ENCODE measurements at places on chromosomes 6 and 20.

GRCh38 chr20:57826666-57827287 is 117.0 kb upstream of the PMEPA1 start:
- no peak for DNase-seq

DNA sequence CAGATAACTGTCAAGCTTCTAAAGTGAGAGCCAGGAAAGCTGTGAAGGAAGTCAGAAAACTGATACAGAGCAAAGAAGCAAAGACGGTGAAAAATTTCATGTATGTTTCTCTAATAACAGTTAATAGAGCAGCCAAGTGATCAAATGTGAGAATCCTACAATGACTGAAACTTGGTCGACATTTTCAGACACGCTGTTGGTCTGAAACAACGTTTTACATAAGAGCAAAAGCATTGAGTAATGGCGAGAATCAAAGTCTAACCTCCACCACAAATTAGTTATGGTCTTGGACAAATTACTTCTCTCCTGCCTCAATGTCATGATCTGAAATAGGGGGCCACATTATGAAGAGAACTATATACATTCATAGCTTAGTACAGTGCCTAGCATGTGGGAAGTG is 3.3 kb downstream of the MKKS start:
- DNase-seq = no peak

- no peak for DNase-seq
Observed at GRCh38 chr6:36064770-36065396, 37.3 kb downstream of the MAPK14 start.

GRCh38 chr20:37596890-37597536 is 69.3 kb upstream of the BLCAP start:
- no peak for DNase-seq

- DNase-seq = no peak
Observed at GRCh38 chr6:91088515-91088914, 501.6 kb upstream of the MAP3K7 start.

DNA sequence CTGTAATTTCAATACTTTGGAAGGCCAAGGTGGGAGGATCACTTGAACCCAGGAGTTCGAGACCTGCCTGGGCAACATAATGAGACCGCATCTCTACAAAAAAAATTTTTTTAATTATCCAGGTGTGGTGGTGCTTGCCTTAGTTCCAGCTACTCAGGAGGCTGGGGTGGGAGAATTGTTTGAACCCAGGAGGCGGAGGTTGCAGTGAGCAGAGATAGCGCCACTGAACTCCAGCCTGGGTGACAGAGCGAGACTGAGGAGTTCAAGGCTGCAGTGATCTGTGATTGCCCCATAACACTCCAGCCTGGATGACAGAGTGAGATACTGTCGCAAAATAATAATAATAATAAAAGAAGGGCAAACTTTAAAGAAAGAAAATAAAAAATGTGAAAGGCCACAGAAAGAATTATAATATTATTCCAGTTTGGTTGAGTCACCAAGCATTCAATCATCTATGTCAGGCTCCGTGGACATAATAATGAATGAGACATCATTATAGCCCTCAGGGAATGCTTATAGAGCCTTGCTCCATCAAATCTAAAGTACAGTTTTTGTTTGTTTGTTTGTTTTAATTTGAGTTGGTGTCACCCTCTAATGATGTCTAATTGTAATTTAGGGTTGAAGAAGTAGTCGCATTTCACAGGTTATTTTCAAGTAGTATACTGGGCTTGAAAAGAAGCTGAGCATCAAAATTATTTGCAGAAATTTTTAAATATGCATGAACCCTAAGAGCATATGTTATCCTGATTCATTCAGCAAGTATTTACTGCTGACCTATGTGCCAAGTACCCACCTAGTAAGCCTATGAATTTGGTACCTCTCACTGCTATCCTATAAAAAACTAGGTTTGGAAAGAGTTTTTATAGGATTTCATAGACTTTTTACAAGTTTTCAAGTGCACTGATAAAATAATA is 15.1 kb downstream of the GLYATL3 start:
- no peak for DNase-seq

- no peak for DNase-seq
Observed at GRCh38 chr20:47778398-47779354, 6.6 kb downstream of the SULF2 start.

GRCh38 chr20:38449046-38449445 is 13.9 kb upstream of the SNHG17 start:
- DNase-seq = no peak

DNA sequence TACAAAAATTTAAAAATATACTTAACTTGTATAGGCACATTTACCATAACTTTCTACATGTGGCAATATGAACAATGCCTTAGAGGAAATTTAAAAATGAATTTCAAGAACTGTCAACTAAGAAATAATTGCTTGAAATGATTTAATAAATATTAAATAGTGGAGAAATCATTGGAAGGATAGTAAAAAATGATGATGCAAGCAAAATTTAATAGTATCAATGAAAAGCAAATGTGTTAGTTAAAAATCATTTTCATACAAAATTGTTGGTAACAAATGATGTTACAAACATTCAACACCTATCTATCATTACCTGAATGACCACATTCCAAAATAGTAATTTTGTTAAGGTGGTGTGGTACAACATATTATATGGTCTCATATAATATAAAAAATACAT is 331.0 kb downstream of the HAO1 start:
- DNase-seq = no peak

Measured in stimulated activated CD4-positive, alpha-beta T cell treated with anti-CD3 and anti-CD28 coated beads, Interleukin-1b, Interleukin-23, amount 100 ng/mL, for 1 hour (primary cell).